ENCODE measurements at places on chromosomes 4 and X. TPM values are rescaled to one million over a fixed set of nuclear protein-coding genes. Genes with fewer than 3 reads are reported as not detected.

DNA sequence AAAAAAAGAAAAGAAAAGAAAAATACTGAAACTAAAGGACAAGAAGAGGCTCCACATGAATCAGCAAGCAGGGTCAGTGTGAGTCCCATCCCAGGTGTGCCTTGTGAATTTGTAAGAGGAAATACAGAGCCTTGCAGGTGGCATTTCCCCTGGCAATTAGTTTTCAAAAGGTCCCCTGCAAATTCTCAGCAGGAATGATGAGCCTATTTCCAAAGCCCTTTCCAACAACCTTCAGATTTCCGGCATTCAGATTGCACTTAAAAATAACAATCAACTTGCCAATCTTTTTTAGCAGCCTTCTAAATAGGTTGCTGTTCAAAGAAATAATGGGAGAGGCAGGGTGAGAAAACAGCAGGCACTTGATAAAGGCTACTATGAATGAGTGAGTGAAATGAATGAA is 66.4 kb upstream of the OR13H1 start:
- DNase-seq: no peak

GRCh38 chrX:77595848-77596247 is 148.7 kb downstream of the FGF16 start:
- DNase-seq: no peak

Gene RAB40AL
- polyA plus RNA-seq: 0.25 TPM

DNA sequence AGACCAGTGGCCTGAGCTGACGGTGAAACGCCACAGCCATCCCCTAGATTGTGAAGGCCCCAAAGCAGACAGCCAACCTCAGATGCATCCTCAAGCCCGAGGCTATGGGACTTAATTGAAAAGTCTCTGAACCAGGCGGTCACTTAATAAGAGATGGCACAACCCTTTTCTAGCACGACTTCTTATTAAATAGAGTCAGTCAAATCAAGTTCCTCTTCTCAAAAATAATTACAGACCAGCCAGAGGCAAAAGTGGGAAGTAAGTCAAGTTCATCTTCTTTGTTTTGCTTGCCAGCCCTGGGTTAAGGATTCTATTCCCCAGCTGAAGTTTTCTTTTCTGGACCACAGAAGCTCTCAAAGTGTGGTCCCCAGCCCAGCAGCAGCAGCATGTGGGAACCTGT is 9.7 kb upstream of the SH3KBP1 start:
- no peak for DNase-seq

Gene SAGE1
- polyA plus RNA-seq: not detected

DNA sequence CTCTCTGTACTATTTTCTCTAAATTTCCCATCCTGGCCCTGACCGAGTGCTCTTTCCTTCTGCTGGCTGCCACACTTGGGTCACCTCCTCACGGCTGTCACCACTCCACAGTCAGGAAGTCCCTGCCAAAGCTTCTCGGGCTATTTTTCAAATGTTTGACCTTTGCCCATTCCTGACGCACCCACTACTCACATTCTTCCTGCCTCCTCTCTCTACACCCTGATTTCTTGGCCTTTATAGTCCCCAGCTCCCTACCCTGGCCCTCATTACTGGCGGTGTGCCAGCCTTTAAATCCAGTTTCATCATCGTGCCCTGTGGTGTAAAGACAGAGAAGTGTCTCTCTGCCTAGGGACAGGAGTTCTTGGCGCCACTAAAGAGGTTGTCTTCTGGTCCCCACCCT is 46.4 kb upstream of the GATB start:
- peak; percentile 30 for DNase-seq

DNA sequence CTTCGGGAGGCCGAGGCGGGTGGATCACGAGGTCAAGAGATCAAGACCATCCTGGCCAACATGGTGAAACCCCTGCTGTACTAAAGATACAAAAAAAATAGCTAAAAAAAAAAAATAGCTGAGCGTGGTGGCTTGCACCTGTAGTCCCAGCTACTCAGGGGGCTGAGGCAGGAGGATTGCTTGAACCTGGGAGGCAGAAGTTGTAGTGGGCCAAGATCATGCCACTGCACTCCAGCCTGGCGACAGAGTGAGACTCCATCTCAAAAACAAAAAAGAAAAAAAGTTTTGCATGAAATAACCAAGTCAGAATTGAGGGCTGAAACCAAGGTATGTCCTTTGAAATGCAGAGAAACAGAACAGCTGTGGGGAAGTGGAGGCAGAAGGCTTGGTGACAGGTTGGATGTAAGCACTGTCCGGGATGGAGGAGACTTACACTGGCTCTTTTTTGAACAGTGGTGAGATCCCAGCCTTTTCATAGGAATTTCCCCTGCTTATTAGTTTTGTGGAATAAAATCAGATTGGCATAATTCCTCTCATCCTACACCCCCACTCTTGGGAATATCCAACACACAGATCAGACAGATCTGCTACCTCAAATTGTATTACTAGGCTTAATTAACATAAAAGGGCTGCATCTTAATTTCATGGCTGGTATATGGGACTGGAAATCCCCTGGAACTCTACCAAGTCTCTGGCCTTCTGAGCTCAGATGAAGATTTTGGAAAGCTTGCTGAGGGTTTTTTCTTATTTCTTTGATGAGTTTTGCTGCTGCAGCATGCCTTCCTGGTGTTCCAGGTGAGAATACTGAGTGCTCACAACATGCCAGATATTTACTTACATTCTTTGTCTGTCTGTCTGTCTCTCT is 18.8 kb upstream of the C4orf36 start:
- DNase-seq: no peak

- no peak for DNase-seq
These were observed 21.5 kb downstream of the HNRNPD start for GRCh38 chr4:82352118-82352824.

Gene IBSP
- polyA plus RNA-seq: 0.03 TPM

GRCh38 chrX:9184211-9184610 is 150.3 kb upstream of the FAM9B start:
- DNase-seq: no peak

- no peak for DNase-seq
These were observed 143.5 kb downstream of the TSPAN5 start for GRCh38 chr4:98514741-98515469.

Gene SH3D19
- polyA plus RNA-seq: 68.5 TPM

Gene FRG2
- polyA plus RNA-seq: not detected

GRCh38 chr4:155759372-155760252 is 791 bp downstream of the GUCY1B1 start:
- peak; percentile 7 for DNase-seq

Gene TBX22
- 0.03 TPM for polyA plus RNA-seq

DNA sequence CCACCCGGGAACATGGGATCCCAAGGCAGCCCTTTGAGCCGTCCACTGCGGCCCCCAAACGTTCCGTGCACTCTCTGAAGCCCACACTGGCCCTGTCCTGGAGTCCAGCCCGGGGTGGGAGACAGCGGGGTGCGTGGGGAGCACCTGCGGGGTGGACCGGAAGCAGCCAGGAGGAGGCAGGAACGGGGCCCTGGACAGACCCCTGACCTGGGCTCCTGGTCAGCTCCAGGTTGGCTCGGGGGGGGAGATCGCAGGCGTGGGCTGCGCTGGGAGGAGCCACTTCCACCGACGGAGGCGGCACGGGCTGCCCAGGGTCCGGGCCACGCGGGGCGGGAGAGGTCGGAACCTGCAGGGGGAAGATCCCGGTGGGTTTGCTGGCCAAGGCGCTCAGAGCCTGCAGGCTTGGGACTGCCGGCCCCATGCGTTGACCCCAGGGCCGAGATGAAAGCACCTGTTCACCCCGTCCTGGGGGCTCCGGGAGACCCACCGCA is 5.7 kb upstream of the PLCXD1 start:
- DNase-seq: no peak

- no peak for DNase-seq
These were observed 19.9 kb downstream of the MAN2B2 start for GRCh38 chr4:6594826-6595355.

Measured in large intestine (tissue), 12 donors.